ENCODE measurements at places on chromosomes 2 and 18. TPM values are rescaled to one million over a fixed set of nuclear protein-coding genes. Genes with fewer than 3 reads are reported as not detected.

The ADD2 gene
- 15.6 TPM for total RNA-seq

The CD8A gene
- not detected for total RNA-seq

The NEU2 gene
- not detected for total RNA-seq

DNA sequence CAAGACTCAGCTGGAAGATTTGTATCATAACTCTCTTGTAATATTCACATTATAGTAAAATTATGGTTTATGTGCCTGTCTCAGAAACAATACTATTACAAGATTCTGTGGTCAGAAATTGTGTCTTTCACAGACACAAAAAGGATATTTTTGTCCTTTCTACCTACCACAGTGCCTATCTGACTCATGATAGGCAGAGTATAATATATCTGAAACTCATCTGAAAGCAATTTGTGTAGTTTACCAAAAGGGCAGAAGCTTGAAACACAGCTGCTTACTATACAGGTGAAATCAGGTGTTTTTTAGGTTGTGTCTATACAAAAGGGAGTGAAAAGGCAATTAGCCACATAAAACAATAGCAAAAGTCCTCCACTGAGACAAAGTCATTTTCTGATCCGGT lies 10.9 kb downstream of the TMEM200C start:
- no peak for DNase-seq

DNA sequence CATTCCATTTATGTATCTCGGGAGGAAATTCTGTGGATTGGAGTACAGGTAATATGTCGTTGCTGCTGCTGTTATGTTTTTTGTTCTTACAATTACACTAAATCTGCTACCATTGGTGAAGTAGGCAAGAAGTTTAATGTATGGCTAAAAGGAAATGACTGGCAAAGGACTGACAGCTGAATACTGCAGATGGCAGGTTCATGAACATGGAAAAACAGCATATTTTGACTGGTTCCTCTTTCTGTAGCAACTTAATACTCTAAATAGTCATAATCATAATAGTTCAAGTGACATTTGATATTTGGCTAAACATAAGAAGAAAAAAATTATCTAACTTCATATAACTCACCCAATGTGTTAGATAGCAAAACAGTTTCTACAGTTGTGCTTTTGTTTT lies 84.5 kb upstream of the PGAP1 start:
- no peak for DNase-seq

DNA sequence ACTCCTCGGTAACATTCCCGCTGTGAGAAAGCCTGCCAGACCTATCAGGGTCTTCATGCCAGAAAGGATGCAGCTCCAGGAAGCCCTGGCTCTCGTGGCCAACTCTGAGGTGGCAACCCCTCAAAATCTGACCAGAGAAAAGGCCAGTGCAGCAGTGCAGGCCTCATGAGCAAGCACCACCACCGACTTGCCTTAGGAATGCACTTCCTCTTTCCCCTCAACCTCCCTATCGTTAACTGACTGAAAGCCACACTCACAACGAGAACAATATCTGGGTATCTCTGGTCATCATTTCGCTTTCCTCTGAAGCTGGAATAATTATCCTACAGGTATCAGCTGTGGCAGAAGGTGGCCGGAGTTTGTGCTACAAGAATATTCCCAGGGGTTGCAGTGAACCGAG lies 101.4 kb upstream of the POU3F3 start:
- DNase-seq: no peak

GRCh38 chr2:3398857-3399256 lies 19.4 kb downstream of the TRAPPC12 start:
- no peak for DNase-seq

- no peak for DNase-seq
Observed at GRCh38 chr18:77017355-77017754, 115.2 kb downstream of the MBP start.

DNA sequence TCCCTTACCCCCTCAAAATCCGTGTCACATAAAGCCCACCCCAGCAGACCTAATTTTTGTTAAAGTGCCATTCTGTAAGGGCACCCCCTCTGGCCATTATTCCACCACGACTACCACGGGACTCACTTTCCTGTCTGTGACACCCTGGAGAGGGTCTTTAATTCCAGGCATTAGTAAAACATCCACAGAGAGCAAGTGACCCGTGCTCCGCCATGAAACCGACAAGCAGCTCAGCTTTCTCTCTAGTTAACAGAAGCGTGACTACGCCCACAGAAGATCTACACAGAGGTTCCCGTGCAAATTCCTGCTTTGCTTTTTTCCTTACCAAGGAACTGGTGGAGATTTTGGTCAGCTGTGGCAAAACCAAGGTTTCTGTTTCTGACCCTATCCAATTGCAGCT lies 4.4 kb downstream of the SIGLEC15 start:
- no peak for DNase-seq

DNA sequence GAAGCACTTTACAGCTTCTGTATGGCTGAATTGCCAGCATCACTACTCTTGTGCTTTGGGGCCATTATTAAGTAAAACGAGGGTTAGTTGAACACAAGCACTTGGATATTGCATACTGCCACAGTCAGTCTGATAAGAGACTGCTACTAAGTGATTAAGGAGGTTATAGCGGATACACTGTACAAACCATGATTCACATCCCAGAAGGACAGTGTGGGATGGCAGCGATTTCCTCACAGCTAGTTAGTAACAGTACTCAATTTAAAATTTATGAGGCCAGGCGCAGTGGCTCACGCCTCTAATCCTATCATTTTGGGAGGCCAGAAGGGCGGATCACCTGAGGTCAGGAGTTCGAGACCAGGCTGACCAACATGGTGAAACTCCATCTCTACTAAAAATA lies 2.6 kb upstream of the BMPR2 start:
- DNase-seq: peak; percentile 37

DNA sequence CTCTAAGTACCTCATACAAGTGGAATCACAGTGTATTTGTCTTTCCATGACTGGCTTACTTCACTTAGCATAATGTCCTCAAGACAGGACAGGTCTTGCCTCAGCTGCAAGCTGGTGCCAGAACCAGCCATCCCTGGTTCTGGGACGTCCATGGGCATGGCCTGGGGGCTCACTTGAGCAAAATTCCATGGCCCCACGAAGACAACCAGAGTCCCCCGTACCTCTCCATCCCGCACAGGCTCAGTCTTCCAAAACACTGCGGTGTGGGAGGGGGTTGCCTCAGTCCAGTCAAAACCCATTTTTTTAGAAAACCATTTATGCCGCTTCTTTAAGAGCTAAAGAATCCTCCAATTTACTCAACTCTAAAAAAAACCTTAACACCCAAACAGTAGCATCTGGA lies 21.7 kb upstream of the CABLES1 start:
- no peak for DNase-seq

All from Daoy (cell line).